ENCODE measurements at places on chromosomes 11 and 22.
A peak's percentile ranks its signal among the peaks of the same experiment; 100 is the strongest.

DNA sequence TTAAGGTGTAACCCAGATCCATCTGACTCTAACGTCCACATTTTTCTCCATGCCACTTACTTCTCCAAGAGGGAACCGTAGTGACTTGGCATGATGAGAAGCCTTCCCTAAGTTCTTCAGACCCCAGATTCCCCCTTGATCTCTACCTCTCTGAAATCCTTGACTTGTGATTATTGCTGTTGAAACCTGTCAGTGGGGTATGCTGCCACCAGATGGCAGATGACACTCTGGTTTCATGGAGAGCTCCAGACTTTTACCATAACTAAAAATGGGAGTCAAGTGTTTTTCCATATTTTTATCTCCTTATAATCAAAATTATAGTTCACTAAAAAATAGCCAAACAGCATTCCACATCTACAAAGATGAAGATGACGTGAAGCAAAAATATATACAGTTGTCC, 504.2 kb downstream of the SOX6 start:
- no peak for DNase-seq

DNA sequence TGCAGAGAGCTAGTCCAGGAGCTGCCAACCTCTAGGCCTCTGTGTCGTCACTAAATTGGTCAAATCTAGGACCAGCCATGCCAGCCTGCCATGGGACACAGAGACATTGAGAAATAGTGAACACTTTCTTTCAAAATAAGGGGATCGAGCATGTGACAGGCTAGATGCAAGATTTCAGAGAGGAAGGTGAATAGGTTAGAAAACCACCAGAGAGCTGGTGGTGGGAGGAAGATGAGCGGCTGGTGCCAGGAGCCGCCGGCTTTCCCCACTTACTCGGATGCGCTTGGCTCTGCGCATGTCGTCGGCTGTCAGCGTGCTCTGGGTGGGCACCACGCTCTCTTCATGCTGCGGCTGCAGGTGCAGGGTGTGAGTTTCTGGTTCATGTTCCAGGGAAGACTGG, 35.4 kb upstream of the NFRKB start:
- no peak for DNase-seq

- no peak for DNase-seq
These were observed 14.7 kb upstream of the IFT27 start for GRCh38 chr22:36790648-36791047.

DNA sequence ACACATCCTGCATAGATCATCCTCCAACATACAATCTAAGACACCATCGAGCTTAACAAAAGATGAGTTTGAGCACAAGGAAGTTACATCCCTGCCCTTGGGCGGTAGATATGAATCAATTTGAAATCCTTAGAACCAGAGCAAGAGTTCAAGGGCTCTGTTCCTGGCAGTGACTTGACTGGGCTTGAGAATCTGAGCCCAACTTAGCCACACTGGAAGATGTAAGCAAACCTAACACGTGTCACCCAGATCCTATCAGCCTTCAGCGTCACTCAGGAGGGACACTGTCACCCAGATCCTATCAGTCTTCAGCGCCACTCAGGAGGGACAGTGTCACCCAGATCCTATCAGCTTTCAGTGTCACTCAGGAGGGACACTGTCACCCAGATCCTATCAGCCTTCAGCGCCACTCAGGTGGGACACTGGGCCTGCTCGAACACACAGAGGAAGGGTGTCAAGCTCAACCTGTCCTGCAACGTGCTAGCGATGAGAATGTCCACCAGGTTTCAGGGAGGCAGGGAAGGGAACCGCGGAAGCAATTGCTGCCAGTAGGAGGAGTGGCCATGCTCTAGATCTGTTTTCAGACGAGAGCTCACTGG, 32.8 kb upstream of the CTSD start:
- DNase-seq, result no peak

- DNase-seq, result peak; percentile 86
These were observed 79.2 kb upstream of the GRIK4 start for GRCh38 chr11:120432056-120433018.

- no peak for DNase-seq
These were observed 422 bp downstream of the GLB1L2 start for GRCh38 chr11:134332189-134332631.

GRCh38 chr11:6333095-6333494, 12.8 kb upstream of the CAVIN3 start:
- DNase-seq, result no peak

DNA sequence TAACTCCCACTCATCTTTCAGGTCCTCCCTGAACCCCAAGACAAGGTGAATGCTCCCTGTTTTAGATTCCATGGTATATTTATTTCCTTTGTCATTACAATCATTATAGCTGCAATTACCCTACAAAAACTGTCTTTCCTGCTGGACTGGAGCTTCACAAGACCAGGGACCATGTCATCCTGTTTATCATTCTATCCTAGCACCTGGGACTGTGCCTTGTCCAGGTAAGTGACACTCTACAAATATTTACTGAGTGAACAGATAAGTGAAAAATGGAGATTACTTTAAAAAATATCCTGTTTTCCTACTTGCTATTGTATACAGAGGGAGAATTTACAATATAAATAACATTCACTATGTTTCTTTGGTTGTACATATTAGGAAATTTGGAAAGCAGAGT, 22.5 kb upstream of the ELF5 start:
- no peak for DNase-seq

GRCh38 chr22:17339095-17339693, 30.1 kb upstream of the CECR2 start:
- DNase-seq, result no peak

DNA sequence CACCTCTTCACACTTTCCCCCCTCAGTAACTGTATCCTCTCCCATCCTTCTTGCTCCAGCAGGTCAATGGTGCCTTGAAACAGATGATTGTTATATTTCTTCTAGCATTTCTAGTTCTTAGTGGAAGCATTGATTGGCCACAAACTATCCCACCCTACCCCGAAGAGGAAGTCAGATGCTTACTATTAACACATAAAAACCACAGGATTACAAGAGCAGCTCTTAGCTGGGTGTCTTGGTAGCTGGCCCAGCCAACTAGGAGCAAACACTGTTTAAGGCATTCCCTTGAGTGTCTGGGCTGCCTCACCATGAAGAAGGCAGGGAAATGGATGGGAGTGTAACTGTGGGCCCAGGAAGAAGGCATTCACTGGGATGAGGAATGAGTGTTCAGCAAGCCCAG, 176.6 kb downstream of the GRIK4 start:
- DNase-seq, result no peak

DNA sequence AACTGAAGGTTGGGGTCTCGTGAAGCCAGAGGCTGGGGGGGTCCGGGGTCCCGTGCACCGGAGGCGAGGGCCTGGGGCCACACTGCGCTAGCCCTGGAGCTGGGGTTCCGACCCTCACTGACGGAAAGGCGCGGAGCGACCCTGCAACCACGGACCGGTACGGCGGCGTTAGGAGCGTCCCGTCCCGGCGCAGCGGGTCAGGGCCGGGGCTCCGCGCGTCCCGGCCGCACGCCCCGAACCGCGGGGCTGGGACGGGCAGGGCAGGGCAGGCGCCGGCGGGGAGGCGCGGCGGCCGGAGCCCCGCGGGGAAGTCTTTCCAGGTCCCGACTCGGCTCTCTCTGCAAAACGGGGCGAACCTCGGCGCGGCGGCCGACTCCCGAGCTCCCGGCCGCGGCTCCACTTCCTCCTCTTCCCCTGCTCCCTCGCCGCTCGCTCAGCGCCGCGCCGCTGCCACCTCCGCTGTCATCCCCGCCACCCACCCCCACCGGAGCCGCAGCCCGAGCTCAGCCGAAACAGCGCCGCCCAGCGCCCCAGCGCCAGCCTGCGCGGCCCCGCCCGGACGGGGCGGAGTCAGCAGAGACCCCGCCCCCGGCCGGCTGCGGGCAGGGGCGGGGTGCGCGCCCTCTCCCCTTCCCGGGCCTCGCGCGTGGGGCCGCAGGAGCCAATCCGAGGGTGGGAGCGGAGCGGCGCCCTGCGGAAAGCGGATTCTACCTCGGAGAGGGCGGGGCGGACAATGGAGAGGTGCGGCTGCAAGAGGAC, at the start of gene GDPD5:
Gene GDPD5 (minus strand): TSS at position 509 of the 759 bp plus-strand sequence. CDS start 48,206 bp downstream, outside the sequence.
- DNase-seq, result peak; percentile 98

DNA sequence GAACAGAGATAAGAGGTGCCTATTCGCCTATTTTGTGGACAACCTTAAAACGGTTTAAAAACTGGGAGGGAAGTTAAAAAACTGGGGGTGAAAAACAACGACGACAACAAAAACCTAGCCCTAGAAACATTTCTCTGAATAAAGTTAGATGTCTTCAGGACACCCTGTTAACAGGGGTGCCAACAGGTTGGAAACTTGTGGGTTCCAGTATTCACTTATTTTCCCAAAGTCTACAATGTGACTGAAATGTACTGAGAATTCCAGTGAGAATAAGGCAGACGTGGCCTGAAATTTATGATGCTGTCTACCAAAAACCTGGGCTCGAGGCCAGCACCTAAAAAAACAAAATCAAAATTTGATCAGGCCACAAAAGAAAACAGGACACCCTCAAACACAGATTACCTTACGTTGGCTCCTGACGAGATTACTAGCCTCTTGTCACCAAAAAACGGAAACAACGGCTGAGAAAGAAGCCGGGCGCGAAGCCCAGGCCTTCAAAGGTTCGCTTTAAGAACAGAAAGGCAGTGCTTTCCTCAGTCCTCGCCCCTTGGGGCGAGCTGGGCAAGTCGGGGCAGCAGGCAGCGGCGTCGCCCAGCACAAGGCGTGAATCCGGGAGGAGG, 906 bp downstream of the CCDC90B start:
- DNase-seq, result no peak

- no peak for DNase-seq
These were observed 175.2 kb downstream of the WNT11 start for GRCh38 chr11:76030968-76031590.

- DNase-seq, result no peak
These were observed 9.5 kb upstream of the DKK3 start for GRCh38 chr11:12017865-12018453.

DNA sequence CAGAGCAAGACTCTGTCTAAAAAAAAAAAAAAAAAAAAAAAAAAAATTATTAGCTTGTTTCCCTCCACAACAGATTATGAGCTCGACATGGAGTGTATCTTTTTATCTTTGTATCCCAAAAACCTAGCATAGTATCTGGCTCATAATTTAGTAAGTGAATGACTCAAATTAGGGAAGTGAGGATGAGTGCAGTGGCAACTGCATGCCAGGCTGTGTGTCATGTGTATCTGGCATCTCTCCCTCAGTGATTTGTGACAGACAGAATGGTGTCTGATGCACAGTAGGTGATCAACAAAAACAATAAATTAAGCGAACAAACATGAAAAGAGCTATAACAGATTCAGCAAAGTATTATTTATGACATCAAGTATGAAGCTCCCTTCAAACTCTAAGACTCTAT, 7.2 kb downstream of the STK33 start:
- DNase-seq, result no peak

GRCh38 chr11:512761-513595, 5.9 kb upstream of the RNH1 start:
- DNase-seq, result no peak

DNA sequence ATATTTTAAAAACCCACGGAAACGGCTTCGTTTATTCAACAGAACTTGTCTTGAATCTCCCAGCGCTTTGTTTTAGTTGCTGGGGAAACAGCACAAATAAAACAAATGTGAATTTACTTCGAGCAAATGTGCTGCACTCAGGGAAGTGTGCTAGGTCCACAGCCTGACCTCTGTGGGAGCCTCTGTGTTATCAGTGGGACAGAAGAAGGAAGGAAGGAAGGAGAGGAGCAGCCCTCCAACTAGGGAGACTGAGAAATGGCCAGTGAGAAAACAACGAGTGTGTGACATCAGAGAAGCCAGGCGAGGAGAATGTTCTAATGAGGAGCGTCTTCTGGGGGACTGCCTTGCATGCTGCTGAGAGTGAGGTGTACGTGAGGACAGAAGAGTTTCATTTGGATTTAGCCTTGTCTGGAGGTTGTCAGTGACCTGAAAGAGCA, 42.7 kb downstream of the PPP6R3 start:
- no peak for DNase-seq

DNA sequence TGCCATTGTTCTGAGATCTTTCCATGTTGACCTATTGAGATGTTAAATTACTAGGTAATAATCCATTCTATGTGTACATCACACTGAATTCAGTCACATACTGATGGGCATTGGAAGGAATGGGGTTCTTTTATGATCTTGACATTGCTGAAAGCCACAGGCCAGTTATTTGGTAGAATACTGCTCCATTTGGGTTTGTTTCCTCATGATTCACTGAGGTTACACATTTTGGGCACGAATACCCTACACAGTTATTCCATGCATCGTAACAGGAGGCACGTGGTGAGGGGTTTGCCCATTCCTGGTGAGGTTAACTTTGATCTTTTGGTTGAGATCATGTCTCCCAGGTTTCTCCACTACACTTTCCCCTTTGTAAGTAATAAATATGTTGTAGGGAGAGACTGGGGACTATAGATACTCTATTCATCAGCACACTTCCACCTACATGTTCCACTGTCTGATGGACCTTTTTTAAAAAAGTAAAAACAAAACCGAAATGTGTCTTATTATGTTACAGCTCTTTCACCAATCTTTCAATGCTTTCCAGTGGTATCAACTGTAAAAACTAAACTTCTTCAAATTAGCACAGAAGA, 12.0 kb upstream of the FOLR1 start:
- DNase-seq, result no peak

GRCh38 chr11:62689421-62690183, at the start of gene LRRN4CL:
Gene LRRN4CL (minus strand): TSS chr11:62689530. CDS start chr11:62688508, 1,022 bp downstream.
- peak; percentile 96 for DNase-seq

GRCh38 chr11:59615120-59615636, 396 bp downstream of the OSBP start:
- no peak for DNase-seq

DNA sequence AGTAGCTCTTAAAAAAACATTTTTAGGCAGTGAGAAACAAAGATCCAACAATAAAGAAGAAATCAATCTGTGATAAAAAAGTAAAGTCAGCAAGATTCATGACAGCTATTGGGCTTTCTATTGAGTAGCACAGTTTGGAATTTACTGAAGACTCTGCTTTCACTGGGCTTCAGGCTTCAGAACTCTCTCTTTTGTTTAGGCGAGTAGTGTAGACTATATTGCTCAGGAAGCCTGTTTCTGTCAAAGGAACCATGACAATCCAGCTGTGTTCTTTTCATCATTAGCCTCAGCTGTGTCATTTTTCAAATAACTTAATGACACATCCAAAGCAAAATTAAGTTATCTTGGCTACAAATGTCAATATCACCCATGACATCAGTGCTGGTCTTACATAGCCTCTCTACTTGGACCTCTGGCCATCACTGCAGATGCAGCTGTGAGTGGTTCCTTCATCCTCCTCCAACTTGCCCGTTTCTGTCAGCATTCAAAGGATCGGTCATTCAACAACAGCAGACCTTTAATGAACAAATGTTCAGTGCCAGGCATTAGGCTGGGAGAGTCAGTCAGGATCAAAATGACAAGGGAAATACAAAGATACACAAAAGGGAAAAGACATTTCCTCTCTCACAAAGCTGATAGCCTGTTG, 332.8 kb upstream of the MTNR1B start:
- DNase-seq, result peak; percentile 14

DNA sequence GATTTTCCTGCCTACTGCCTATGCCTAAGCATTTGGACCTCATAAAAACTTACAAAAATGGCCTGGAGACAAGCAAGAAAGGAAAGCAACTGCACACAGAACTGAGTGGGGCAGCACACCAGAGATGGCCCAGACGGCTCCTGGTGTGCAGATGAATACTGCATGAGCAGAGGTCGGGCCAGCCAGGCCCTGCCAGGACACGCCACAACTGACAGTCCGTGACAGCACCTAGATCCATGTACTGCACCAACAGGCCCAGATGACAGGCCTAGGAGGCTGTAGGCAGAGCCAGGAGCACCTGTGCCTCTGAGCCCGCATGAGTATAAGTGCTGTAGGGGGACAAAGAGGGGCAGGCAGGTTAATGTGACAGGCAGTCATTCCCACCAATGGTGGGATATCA, 160.2 kb downstream of the IGLL1 start:
- no peak for DNase-seq
